ENCODE measurements at places on chromosomes 7 and 10. TPM values are rescaled to one million over a fixed set of nuclear protein-coding genes. Genes with fewer than 3 reads are reported as not detected.

HOXA11 gene
- total RNA-seq = not detected

ABI1 gene
- total RNA-seq = 29.2 TPM

TBXAS1 gene
- total RNA-seq = 3.9 TPM

PRPS1L1 gene
- not detected for total RNA-seq

ELFN1 gene
- 10.5 TPM for total RNA-seq

RAMP3 gene
- total RNA-seq = 30.7 TPM

LRRD1 gene
- total RNA-seq = not detected

SPDYE8 gene
- not detected for total RNA-seq

ENTPD1 gene
- total RNA-seq = 7.7 TPM

JAKMIP3 gene
- 1.7 TPM for total RNA-seq

FXYD4 gene
- total RNA-seq = not detected
